Vagina (tissue), 2 donors: ENCODE measurements at places on chromosomes 1 and 21.

DNA sequence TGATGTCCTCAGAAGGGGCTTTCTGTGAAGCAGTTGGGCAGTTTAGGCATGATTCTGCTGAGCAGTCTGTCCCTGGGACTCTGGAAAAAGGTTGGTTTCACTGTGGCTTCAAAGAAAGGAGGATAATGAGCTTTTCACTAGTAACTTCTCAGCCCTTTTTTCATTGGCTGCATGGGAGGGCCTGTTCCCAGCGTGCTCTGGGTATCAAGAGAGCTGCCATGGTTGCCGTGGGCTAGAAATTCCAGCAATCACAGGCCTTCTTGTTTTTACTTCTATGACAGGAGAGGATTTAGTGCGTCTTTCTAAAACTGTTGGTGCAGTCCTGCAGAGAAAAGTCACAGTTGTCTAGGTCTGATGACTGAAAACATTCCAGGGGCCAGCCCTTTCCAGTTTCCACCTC is 7.2 kb downstream of the SZRD1 start:
- DNase-seq: no peak

GRCh38 chr21:33587792-33588484 is 546 bp downstream of the DONSON start:
- DNase-seq: no peak

GRCh38 chr21:45388611-45389296 is 16.2 kb upstream of the COL18A1 start:
- no peak for DNase-seq

GRCh38 chr21:34166468-34166867 is 93.1 kb downstream of the MRPS6 start:
- DNase-seq: no peak

DNA sequence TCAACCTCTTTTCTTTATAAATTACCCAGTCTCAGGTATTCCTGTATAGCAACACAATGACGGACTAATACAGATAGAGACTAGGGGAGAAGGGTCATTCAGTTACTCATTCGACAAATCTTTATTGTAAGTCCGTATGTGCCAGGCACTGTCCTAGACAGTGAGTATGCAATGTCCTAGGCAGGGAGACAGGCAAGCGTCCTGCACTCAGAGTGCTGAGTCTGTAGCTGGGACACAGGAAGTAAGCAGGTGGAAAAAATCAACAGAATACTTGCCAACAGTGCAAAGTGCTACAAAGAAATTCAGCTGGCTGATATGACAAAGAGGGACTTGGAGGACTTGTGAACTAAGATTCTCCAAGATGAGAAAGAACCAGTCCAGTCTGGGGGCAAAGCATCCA is 92.2 kb upstream of the ZBTB40 start:
- DNase-seq: no peak

GRCh38 chr1:28021064-28021463 is 61.3 kb downstream of the XKR8 start:
- DNase-seq: no peak

GRCh38 chr21:16205527-16205926 is 475.7 kb downstream of the USP25 start:
- no peak for DNase-seq
